ENCODE measurements at places on chromosomes 1 and 21.

DNA sequence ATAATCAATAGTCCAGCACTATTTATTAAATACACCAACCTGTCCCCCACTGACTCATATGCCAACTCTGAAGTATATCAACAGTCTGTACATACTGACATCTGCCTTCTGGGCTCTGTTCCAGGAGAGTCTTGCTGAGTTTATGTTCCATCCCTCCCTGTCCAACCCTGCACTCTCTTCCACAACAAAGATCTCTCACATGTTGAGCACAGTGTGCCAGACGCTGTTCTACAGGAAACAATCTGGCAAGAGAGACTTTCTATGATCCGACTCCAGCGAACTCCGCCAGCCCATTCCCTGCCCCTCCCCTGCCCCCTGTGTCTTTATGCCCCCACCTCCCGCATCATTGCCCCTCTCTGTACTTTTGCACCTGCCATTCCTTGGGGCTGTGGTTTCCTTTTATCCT is 3.4 kb downstream of the LACTBL1 start:
- DNase-seq = no peak

DNA sequence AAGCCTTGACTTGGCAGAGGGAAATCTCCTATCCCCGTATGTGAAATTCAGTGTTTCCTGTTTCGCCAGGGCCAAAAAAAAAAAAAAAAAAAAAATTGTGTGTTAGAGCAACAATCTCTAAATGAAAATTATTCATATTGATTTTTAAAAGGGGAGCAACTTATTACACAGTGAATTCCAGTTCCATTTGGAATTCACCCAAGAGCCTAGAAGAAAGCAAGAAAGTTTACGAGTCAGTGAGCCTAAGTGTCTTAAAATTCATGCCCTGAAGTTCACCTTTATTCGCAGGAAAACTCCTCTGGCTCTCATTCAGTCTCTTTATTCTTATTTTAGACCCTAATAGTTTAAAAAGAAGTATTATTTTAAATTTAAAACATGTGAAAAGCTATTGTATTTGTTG is 42.1 kb upstream of the HUNK start:
- no peak for DNase-seq

- DNase-seq = peak; percentile 90
These were observed at the start of gene PCBP3 for GRCh38 chr21:45643021-45643980. TSS of gene PCBP3 (plus strand) at chr21:45643725. CDS start at chr21:45850086, 206,361 bp downstream.

DNA sequence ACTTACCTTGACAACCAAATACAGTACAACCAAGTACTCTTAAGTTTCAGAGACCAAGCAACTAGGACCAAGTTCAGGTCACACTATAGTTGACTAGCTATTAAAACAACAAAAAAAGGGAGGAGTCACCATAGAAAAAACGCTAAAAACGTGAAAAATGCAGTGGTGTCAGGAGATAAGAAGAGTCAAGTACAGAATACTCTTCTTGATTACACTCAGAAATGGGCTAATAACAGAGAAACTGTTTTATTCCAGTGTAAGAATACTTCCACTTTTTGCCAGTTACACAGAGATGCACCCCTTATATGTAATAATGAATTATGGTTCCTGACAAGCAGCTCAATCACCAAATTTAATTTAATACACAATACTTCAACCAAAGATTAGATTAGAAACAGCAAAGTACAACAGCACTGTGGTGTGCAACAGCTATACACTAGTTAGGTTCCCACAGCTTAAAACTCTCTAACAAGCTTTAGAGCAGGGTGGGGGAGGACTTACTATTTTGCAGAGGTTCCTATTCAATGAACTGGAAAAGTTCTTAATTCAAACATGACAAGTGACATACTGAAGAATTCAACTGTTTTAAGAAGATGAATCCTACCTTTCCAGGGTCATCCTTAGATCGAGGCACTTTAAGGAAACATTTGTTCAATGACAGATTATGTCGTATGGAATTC is 70.4 kb downstream of the FOXJ3 start:
- no peak for DNase-seq

- no peak for DNase-seq
These were observed 80.6 kb upstream of the SLFNL1 start for GRCh38 chr1:41101950-41102607.

- DNase-seq = no peak
These were observed 58.8 kb upstream of the MAP1LC3C start for GRCh38 chr1:242057745-242058115.

DNA sequence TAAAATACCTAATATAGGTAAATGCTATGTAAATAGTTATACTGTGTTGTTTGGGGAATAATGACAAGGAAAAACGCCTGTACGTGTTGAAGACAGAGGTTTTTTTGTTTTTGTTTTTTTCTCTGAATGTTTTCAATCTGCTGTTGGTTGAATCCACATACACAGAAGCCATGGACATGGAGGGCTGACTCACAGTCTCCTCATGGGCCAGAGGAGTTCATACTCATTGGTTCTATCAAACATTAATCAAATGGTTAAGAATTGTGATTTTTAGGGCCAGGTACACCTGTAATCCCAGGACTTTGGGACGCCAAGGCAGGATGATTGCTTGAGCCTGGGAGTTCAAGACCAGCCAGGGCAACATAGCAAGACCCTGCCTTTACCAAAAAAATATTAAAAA is 20.5 kb downstream of the MIER1 start:
- no peak for DNase-seq
